ENCODE measurements at places on chromosomes 1 and 21.

DNA sequence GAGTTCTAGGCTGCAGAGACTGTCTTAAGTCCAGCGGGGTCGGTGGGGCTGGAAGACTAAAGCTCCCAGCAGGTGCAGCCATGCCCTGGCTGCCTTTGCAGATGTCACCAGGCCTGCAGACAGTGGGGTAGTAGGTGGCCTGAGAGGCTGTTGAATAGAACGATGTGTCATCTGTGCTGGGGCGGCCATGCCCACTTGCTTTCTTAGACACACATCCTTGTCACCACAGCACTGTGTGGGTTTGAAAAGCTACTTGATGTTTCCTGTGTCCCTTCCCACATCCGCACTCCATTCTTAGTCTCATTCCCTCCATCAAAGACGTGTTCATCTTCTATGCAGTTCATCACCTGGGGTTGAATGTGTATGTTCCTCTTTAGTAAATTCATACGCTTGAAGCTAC lies 184.5 kb upstream of the TMEM51 start:
- no peak for DNase-seq

DNA sequence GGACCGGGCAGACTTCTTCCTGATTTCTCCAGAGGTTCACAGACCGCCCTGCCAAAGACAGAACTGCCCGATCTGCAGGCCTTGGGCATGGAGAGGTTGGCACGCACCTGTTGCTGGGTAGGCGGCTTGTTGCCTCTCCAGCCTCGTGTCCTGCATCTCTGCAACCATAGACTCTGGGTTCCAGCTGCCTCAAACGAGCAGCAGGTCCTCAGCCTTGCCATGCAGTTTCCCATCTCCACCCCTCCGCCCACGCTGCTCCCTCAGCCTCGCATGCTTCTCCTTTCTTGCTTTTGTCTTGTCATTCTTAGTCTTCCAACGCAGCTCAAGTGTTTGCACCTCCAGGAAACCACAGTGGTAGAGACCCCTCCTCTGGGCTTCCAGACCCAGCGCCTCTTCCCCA lies 126.2 kb downstream of the LACTBL1 start:
- DNase-seq: no peak

GRCh38 chr1:25118546-25118945 lies 113.8 kb downstream of the SYF2 start:
- DNase-seq: no peak

GRCh38 chr1:183244466-183244865 lies 58.4 kb downstream of the LAMC2 start:
- no peak for DNase-seq

DNA sequence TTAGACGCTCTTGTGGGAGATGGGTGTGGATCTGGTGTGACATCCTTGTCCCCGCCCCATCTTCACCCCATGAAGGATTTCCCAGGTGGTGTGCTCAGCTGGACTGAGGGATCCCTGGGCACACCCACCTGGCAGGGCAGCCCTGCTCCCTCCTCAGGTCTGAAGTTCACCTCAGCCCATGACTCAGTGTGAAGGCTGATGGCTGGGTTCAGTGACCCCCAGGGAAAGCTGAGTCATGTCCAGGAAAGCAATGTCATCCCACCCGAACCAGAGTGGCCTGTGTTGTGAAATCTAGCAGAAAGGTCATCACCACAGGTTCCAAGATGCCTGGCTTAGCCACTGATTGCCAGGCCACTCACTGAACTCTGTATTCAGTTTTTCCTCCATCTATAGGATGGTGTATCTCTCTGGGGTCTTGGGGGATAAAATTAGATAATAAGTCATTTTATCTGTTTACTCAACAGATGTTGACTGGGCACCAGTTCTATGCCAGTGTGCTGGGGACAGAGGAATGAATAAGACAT lies 97.7 kb upstream of the JUN start:
- DNase-seq: no peak

All from NCI-H1105 treated with DMSO at 0.1 percent for 48 hours (cell line).